ENCODE measurements at places on chromosomes 1 and 21.

DNA sequence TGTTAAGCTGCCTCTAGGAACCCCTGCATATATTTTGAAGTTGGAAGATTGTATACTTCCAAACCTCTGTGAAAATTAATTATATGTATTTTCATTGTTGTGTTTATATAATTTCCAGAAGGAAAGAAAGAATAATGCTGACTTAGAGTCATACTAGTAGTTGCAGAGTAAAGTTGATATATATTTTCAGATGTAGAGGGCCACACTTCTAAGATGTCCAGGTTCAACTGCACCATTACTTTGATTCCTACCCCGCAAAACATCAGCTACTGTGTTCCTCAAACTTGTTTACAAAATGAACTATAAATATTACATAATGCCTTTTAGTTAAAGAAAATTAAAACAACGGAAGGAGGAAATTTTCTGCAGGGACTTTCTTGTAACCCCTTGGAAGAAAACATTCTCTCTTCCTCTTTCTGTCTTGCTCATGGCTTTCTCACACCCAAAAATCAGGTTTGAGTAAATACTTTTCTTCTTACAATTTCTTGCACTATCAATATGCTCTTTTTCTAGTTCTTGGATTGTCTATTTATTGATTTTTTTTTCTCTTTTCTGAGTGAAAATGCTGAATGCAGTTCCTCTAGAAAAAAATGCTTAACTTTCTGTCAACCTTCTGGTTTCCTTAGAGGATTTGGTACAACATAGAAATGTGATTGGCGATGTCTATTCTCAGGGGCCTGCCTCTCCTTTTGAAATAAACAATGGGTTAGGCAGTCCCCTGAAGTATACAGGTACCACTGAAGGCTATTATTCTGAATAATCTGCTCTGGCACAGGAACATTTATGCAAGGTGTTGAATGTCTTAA lies 867.8 kb downstream of the TTLL7 start:
- DNase-seq = peak; percentile 5

- no peak for DNase-seq
Measured at GRCh38 chr1:247054992-247055415, 23.6 kb downstream of the ZNF670 start.

DNA sequence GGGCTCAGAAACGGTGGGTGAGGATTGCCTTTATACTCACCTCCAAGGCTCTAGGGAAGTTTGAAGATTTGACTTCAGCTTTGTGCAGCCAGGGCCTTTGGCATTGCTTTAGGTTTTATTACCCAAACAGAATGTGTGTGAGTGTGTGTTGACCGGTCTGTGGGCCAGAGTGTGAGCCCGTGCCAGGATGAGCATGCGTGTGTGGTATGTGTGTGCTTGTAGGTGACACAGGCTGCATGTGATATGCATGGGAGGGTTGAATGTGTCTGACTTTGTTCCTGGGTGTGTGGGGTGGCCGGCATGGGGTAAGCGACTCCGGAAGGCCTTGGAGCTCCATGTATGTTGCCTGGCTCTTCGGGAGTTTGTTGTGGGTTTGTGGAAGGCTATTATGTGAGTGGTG lies 160.5 kb downstream of the FOXD2 start:
- no peak for DNase-seq

DNA sequence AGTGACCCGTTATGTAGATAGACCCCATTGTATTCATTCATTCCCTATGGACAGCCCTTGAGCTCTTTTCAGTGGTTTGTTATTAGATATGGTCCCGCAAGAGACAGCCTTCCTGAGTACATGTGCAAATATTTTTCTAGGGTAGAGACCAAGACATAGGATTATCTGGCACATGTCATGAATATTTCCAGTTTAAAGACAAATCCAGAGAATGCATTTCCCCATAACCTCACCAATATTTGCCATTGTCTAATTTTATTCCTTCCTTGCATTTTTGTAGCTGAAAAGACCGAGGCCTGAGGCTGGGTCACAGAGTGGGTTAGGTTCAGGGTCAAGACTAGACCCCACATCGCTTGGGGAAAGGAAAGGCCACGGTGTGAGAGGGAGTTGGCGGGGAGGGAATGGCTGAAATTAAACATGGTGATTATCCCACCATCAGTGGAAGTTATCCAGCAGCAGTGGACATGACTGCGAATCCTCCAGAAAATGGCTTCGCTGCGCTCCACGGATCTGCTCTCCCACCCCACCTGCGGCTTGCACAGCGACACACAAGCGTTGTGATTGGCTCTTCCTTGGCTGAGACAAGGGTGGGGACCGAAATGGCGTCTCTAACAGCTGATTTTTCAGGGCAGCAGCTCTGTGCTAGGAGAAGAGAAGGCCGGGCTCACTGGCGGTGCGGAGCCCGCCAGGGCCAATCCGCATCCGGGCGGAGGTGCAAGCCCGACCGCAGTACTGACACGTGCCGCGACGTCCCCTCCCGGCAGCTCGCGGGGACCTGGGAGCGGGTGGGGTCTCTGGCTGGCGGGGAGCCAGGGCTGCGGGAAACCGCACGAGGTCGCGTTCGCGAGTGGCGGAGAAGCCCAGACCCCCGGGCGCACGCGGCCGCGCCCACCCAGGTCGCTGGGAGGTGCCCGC lies 16.1 kb upstream of the STMN1 start:
- DNase-seq = peak; percentile 23

GRCh38 chr1:234621657-234622335 lies 11.8 kb upstream of the IRF2BP2 start:
- DNase-seq = no peak

GRCh38 chr21:40985370-40985769 lies 138.4 kb upstream of the DSCAM start:
- no peak for DNase-seq

DNA sequence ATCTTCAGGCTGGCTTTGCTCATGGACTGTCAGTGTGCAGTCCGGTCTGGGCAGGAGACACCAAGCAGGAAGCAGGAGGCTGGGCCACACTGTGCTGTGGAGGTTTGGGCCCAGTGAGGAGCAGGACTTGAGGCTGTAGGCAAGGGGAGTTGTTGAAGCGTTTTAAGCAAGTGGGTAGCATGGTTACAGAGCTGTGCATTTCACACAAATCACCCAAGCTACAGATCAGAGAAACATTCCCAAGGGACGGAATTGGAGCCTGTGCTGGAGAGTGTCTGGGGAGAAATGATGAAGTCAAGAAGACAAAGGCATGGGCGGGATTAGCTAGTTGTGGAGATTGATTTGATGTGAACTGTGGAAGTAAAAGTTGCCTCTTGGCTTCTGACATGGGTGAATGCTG lies 60.9 kb downstream of the KIF21B start:
- no peak for DNase-seq

- peak; percentile 13 for DNase-seq
Measured at GRCh38 chr1:19960591-19960990, 18.8 kb downstream of the PLA2G2A start.

GRCh38 chr1:29563571-29563970 lies 327.2 kb downstream of the PTPRU start:
- DNase-seq = no peak

DNA sequence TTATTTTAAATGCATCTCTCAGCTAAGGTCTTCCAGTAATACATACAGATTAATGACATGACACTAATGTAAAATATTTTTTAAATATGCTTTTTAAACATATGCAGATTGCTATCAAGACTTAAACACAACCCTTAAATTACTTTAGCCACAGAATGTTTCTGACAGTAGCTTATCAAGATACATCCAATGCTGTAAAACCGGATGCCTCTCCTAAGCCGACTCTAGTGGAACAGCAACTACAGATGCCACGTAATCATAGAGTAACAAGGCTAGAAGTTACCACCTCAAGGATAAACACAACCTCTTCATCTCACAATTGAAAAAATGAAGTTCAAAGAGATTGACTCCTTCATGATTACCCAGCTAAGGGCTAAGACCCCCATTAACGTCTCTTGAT lies 68.4 kb downstream of the ZZZ3 start:
- no peak for DNase-seq

DNA sequence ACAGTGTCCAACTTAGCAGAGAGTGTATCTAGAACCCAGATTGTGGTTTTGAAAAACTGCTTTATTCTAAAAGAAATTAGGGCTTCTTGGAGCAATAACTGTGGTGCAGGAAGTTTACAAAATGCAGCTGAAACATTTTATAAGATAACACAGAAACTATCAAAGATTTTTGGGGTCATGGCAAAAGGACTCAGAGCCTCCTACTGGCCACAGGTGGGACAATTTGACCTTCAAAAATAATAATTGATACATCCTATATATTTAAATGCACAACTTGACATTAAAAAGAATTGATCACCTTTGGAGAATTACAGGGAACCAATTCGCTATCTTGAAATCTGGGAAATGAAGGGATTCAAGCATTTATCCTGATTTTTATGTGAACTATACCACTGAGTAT lies 235.2 kb downstream of the RPS6KC1 start:
- no peak for DNase-seq

DNA sequence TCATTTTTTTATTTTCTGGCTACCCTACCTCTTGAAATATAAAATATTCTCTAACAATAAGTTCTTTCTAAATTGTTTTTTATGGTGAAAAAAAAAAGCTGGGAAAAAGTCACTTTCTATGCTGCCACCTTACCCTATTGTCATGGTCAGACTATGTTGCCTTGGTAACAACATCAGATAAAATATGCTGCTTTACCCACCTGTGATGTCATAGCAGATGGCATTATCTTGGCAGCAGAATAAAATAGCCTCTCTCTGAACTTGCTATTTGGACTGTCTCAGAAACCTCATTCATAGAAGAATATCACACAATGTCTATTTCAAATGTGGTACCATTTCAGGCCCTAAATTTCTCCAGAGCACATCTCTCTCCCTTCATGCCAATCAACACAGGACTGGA lies 69.6 kb upstream of the SGIP1 start:
- no peak for DNase-seq

- peak; percentile 95 for DNase-seq
Measured at GRCh38 chr1:248873409-248873992, 14.6 kb upstream of the ZNF692 start.

DNA sequence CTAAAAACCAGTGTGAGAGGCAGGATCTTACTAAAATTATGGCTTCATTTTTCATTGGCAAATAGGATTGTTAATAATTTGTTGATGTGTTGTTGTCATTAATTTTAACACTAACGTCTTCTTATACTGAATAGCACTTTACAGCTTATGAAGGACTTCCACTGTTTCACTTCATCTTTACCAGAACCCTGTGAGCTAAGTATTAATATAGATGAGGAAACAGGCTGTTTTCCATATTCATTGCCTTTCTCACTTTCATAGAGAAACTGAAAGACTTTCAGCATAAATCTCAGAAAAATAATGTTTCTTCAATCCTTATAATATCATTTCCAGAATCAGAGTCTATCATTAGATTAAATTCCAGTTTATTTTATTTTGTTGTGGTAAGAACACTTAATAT lies 8.5 kb downstream of the MAP10 start:
- no peak for DNase-seq

DNA sequence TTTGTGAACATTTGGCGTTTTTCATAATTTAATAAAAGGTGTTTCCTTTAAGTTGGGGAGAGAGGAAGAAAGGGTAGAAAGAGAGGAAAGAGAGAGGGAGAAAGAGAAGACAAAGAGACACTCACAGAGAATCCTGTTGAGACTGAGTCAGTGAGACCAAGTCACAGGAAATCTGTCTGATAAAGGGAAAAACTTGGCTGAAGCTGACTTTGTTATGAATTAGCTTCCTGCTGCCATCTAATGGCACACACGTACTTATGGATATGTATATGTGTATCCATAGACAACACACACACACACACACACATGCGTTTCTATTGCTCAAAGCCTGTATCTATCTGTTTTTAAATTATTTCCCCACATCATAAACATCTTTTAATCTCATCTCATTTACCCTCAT lies 42.5 kb upstream of the DISC1 start:
- DNase-seq = no peak

- DNase-seq = no peak
Measured at GRCh38 chr1:184112176-184112948, 60.8 kb downstream of the TSEN15 start.

- no peak for DNase-seq
Measured at GRCh38 chr1:42745851-42746250, 5.8 kb upstream of the CLDN19 start.
